ENCODE measurements at places on chromosomes 7 and 10.

DNA sequence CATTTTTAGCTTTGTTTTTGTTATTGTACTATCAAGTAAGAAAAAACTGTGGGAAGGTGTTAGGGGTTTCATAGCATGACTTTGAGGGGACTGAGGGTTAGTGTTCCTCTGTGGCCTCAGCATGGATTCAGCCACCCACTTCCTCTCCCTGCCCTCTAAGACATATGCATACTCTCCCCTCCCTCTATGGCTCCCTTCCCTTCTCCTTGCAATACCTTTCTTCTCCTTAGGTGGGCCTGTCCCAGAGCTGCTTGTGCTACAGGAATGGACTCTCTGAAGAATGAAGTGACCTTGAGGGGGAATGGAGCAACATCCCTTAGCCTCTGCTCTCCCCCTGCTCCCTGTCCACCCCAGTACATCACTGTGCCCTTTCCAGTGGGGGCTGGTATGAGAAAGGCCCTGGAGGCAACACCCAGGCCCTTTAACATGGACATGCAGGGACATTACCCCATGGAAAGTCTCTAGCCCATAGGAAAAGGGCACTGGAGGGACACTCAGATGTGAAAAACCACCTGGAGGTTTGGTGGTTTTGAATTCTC is 22.4 kb downstream of the CDH23 start:
- no peak for DNase-seq

- no peak for DNase-seq
Observed at GRCh38 chr10:93081834-93082233, 8.1 kb downstream of the CYP26A1 start.

DNA sequence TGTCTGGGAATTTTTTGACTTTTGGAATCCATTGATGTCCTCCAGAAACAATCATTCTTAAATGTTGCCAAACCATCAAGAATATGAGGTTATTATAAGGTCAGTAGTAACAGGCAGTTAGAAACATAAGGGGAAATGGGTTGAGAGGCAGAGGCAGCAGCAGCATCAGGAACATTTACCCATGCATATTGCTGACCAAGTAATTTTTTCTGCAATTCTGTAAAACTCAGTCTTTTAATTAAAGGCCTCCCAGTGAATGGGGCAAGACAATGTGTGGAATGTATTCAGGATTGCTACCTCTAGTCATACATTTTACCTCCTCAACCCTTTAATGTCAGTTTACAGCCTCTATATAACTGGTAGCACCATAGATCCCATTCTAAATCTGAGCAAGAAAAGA is 66.5 kb upstream of the SKAP2 start:
- DNase-seq, result no peak

GRCh38 chr7:71843676-71844075 is 568.5 kb downstream of the CALN1 start:
- DNase-seq, result no peak

DNA sequence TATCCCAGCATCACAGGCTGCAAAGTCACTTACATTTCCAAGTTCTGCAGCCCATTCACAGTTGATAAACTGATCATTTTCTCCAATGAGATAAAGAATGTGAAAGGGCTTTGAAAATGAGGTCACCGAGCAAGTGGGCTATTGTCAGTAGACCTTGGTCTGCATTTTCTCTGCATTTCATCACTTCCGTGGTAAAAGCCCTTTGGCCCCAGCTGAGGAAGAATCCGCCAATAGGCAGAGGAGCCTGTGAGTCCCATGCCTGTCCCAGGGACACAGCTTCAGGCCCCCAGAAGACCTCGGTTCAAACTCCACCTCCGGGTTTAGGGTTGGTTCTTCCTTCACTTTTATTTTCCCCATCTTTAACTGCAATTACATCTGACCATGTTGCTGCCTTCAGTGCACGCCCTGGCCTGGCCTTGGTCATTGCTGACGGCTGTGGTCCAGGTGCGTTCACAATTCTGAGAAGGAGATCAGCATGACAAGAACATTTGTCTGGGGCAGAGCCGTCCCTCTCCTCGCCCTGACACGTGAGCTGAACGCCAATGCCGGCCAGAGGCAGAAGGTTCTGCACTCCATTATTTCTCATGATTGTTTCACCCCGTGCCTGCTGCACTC is 292.5 kb downstream of the TCERG1L start:
- DNase-seq, result no peak

GRCh38 chr7:146683439-146683838 is 566.8 kb downstream of the CNTNAP2 start:
- DNase-seq, result no peak

- DNase-seq, result peak; percentile 15
Observed at GRCh38 chr7:127850195-127850594, 181.0 kb downstream of the LRRC4 start.

GRCh38 chr10:126576336-126576735 is 94.2 kb downstream of the C10orf90 start:
- no peak for DNase-seq

- DNase-seq, result no peak
Observed at GRCh38 chr10:104043854-104044253, 41.8 kb downstream of the COL17A1 start.

DNA sequence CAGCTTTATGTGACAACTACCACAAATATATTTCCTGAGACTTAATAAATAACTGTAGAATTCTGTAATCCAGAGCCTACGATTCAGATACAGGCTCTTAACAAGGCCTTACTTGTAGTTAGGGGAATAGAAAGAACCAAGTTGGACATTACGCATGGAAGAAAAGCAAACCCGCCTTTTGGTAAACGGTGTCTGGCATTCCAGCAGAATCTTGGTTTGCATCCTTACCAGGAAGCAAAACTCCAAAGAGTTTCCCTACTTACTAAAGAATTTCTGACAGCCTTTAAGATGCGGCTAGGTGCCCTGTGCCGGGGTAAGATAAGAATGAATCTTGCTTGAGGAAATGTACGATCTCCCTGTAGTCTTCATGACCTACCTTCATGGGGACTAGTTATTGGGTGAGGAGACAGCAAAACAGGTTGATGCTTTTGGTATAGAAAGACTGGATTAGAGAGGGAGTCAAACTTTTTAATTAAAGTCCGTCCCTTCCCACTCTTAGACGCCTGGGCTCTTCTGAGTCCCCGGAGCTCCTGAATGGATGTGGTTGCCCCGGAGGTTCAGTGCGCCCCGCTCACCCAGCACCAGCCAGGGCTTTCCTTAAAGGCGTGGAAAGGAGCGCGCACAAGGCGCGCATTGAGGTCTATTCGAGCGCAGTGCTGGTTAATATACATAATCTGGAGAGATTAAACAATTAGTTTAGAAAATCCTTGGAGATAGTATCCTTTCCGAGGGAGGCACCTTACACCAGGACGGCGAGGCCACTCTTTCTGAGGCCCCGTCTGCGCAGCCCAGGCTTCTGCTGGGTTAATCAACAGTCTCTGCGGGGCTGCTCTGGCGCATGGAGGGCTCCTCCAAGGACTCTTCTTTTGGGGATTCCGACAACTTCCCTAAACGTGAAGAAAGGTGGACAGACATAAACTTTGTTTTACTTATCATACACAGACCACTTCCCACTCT is 11.5 kb downstream of the PTF1A start:
- no peak for DNase-seq

DNA sequence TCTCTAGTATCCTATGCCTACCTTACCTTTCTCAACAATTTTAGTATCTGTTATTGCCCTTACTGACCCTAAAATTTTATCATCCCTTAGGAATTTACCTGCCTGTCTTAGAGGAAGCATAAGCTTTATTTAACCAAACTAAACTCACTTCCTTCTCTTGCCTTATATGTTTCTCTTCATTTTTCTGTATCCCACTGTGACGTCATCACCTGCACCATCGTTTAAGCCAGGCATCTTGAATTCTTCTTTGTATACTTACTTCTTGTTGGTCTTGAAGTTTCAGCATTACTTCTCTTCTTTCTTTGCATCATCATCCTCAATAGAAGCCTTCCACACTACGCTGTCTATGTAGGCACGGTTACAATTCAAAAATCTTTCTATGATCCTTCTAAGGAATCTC is 231.0 kb upstream of the SMIM30 start:
- no peak for DNase-seq

- no peak for DNase-seq
Observed at GRCh38 chr7:106824458-106824857, 40.6 kb upstream of the PIK3CG start.

DNA sequence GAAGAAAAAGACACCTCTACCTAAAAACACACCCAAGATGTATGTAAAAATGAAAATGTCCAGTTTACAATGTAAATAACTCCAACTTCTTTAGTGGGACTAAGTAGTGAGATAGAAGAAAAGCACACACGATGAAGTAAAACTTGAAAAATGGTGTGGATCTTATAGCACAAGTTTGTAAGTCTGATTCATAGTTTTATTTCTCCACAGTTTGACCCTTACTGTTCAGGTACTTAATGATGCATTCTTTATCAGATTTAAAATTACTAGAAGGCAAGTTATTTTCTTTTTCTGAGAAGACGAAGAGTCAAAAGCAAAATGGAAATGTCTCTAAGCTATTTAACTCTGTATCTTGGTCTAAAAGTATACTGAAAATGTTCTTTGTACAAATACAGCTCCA is 6.1 kb downstream of the NAMPT start:
- no peak for DNase-seq

DNA sequence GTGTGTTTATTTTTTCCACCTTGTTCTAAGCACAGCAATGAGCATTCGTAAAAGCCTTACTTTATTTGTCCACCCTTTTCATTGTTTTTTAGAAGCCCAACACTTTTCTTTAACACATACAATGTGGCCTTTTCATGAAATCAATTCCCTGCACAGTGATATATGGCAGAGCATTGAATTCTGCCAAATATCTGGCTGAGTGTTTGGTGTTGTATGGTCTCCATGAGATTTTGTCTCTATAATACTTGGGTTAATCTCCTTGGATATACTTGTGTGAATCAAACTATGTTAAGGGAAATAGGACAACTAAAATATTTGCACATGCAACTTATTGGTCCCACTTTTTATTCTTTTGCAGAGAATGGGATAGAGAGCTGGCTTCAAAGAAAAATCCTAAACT is 28.9 kb downstream of the CFTR start:
- DNase-seq, result no peak

GRCh38 chr10:14603534-14604102 is 171.1 kb downstream of the FAM107B start:
- DNase-seq, result peak; percentile 10

DNA sequence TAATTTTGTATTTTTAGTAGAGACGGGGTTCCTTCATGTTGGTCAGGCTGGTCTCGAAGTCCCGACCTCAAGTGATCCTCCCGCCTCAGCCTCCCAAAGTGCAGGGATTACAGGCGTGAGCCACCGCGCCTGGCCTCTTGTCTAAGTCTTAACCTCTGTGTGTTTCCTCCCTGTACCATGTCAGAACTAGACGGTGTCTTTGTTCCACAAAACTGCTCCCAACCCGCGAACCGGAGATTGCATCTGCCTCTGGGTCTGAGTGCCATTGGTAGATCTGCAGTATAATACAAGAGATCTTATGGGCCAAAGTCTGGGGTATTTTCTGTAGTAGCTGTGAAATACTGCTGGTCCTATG is 1.3 kb upstream of the EEF1AKMT2 start:
- DNase-seq, result no peak

- no peak for DNase-seq
Observed at GRCh38 chr7:68217426-68217825, 1220.8 kb downstream of the TYW1 start.

- DNase-seq, result no peak
Observed at GRCh38 chr7:17501441-17502212, 203.2 kb downstream of the AHR start.

- DNase-seq, result no peak
Observed at GRCh38 chr7:134589491-134589941, 40.6 kb downstream of the AKR1B15 start.

DNA sequence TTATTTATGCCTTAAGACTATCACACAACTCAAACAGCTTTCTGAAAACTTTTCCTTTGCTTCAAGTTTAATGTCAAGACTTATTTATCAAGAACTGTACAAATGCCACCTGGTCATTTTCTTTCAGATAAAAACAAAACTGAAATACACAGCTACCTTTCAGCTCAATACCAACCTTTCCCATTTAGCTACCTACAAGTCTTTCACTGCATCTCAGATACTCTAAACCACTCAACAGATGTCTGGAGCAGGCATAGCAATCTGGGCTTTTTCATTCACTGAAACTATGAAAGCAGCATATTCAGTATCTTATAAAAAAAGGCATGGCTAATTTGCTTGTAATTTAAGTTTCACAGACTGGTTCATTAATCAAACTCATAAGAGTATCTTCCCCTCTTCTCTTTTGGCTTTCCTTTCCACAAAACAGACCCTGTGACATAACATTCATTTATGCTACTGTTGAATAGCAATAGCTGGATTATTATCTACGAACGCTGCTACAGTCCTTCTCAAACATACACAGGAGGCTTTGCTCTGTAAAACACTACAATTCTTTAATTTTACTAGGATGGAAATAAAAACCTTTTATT is 8.2 kb downstream of the TRA2A start:
- DNase-seq, result no peak

DNA sequence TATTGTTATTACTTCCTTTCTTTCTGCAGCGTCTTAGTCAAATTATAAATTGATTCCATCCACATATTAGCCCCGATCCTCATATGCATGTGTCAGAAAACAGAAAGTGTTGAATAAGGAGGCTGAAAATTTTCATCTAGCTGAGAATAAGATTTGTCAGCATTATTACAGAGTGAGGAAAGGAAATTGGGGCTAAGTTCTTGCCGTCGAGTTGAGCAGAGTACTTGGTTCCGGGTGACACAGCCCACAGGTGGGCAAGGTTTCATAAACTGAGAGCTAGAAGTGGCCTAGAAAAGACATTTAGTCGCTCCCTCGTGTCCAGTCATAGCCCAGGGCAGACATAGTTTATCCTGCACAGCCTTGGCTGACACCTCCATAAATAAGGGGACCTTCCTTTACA is 461.7 kb upstream of the GALNT17 start:
- DNase-seq, result no peak

DNA sequence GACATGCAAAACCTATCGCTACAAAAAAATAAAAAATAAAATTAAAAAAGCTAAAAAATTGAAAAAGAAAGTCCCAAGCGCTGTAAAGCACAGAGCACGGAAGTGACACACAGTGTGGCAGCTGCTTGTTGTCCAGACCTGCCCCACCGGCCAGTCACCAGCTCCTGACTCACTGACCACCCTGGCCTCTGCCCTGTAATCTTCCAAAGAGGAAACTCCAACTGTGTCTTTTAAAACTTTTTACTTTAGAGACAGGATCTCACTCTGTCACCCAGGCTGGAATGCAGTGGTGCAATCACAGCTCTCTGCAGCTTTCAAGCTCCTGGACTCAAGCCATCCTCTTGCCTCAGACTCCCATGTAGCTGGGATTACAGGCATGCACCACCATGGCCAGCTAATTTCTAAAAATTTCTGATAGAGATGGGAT is 23.6 kb downstream of the GNA12 start:
- DNase-seq, result no peak

- DNase-seq, result no peak
Observed at GRCh38 chr7:1348096-1348822, 111.0 kb downstream of the MICALL2 start.
